Foreskin fibroblast (primary cell): ENCODE measurements at places on chromosomes 2 and 18.

- peak; percentile 22 for DNase-seq
These were observed 195.7 kb downstream of the NBAS start for GRCh38 chr2:15365411-15365810.

- no peak for DNase-seq
These were observed 15.1 kb upstream of the LMAN1 start for GRCh38 chr18:59374128-59374527.

GRCh38 chr2:240233885-240234502 is 93.5 kb upstream of the OTOS start:
- no peak for DNase-seq

DNA sequence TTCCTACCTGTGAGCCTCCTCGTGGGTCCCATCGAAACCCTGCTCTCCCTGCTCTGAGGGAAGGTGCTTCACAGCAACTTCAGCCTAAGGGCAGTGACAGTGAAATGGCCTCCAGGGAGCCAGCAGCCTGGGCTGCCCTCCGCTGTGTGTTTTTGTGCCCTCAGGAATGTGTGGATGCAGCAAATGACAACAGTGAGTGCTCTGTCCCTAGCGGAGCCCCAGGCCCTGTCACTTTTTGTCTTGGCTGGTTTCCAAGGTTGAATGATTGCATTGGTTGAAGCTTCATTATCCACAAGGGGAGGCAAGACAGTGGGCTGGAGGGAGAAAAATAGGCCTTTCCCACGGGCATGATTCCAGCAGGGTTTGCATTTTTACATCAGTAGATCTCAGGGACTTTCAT is 42.9 kb downstream of the STON1 start:
- DNase-seq: no peak

DNA sequence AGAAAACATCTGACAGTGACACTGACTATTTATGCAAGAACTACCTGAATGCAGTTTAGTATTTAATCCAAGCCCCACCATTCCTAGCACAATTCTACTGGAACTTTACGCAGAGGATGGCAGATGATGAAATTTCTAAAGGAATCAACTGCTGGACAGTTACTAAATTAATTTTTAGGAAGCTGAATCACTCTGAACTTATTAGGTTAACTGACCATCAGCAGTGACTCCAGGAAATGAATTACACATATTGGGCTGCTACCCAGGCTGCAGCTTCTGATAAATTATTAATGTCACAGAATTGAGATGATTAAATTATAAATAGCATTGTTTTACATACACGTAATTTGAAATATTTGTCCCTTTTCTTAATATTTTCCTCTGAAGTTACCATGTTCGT is 250.8 kb downstream of the TMEM182 start:
- no peak for DNase-seq

DNA sequence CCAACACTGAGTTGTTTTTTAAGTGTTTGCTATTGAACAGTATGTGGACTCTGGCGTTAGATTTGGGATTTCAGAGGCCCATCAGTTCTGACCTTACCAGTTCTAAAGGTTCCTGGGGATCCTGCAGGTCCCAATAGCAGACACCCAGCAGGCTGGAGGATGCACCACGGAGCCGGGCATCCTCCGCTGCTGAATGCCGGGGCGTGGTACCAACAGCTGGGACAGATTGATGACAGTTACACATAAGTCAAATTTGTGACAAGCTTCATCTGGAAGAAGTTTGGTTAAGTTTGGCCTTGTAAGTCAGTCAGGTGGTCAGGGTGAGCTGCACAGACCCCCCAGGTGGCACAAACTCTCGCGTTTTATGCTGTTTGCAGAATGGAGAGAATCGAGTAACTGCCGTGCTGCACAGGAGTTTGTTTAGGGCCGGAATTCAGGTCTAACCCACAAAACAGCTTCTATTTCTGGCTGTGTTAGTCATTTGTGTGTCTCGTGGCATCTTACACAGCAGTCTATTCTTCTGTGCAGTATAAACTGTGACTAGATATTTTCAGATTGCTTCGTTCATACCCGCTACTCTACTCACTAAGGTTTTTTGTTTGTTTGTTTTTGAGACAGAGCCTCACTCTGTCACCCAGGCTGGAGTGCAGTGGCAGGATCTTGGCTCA is 19.2 kb downstream of the CTDP1 start:
- no peak for DNase-seq
